ENCODE measurements at places on chromosomes 5 and 9.

DNA sequence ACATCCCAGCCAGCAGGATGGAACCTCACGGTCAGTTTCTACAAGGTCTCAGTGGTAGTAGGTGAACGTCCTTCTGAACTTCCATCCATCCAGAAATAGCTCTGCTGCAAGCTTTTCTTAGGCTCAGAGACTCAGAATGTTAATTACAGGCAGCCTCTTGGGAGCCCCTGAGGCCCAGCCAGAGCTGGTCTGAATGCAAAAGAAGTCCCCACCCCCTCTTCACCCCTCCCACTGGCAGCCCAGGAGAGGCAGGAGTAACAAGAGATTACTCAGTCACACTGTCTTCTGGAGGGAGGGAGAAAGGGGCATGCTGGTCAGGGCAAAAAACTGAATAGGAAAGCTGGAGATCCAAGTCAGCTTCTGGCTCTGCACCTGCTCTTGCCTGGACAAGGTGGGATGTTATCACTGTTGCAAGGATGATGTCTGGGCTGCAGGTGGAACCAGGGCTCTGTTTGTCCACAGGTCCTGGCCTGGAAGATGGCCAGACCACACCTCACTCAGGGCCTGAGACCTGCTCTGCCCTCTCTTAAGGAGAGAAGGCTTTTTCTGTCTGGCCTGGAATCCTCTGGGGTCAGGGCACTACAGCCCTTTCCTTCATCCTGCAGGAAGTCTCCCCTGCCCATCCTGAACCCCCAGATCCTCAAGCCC lies 9.1 kb downstream of the ENHO start:
- no peak for DNase-seq

DNA sequence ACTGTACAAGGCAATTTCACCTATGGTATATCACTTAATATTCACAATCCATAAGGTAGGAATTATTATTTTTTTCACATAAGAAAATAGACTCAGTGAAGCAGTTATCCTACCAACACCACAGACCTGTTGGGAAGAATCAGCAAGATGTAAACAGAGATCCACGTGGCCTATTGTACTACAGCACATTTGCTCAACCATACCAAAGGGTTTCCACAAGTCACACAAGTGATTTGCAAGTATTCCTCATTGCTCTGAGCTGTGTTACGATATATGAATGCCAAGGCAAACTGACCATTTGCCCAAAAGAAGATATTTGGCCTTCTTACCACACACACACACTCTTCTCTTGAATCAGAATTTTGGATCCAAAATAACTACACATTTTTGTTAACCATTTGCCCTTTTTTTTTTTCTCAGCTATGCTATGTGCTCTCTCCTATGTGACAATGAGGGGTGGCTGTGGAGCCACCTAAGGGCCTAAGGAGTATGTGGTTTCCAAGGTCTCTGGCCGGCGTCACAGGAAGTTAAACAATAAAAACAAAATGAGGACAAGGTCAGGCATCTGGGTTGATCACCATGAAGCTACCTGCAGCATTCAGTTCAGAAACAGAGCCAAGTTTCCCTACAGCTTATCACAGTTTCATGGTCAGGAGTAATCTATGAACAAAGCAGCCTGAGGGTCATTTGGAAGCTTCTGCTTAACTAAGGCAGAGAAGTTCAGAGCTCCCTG lies 171.0 kb upstream of the FREM1 start:
- DNase-seq = no peak

- no peak for DNase-seq
Observed at GRCh38 chr5:160356550-160357347, 13.7 kb downstream of the C1QTNF2 start.

DNA sequence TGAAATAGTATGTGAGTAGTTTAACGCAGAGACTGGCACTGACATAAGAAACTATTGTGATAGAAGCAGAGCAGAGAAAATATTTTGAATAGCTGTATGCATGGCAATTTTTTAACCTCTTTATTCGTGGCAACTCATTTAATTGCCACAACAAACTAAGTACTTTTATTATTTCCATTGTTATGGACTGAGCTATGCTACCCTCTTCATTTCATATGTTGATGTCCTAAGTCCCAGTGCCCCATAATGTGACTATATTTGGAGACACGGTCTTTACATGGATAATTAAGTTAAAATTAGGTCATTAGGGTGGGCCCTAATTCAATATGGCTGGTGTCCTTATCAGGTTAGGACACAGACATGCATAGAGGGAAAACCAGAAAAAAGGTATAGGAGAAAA lies 86.1 kb upstream of the PRSS3 start:
- DNase-seq = no peak

GRCh38 chr5:42089705-42090104 lies 164.6 kb downstream of the FBXO4 start:
- DNase-seq = no peak

DNA sequence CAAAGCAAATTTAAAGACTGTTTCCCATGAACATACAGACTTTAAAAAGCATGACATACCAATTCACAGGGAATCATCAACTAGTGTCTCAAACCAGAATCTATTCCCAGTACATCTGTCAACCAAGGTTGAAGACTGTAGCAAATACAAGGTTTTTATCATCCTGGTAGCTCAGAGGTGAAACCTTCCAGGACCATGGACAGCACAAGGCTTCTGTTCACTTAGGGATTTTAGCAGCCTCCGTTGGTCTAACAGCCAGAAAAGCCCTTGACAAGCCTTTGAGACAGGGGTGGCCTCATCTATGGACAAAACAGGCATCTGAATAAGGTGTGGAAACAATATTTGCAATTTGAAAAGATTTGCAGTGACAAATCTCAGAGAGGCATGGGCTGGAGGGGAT lies 119.0 kb downstream of the TRIM32 start:
- no peak for DNase-seq

- DNase-seq = no peak
Observed at GRCh38 chr9:119283078-119283794, 86.0 kb downstream of the BRINP1 start.

GRCh38 chr5:147956064-147956841 lies 49.9 kb upstream of the C5orf46 start:
- DNase-seq = no peak

DNA sequence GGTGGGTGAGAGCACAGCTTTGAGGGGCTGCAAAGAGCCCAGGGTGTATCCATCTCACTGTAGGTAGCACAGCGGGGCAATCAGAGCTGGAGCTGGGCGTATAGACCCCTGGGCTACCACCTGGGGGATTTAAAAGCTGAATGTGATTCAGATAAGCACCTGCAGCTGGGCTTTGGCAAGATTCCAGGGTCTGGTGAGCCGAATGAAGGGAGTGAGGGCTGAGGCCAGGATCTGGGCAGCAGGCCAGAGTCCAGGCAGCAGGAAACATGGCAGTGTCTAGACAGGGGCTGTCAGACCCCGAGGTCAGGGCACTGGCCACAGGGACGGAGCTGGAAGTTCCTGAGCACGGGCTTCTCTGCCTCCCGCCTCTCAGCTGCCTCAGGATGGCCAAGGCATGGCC lies 8.7 kb downstream of the ASS1 start:
- DNase-seq = no peak

DNA sequence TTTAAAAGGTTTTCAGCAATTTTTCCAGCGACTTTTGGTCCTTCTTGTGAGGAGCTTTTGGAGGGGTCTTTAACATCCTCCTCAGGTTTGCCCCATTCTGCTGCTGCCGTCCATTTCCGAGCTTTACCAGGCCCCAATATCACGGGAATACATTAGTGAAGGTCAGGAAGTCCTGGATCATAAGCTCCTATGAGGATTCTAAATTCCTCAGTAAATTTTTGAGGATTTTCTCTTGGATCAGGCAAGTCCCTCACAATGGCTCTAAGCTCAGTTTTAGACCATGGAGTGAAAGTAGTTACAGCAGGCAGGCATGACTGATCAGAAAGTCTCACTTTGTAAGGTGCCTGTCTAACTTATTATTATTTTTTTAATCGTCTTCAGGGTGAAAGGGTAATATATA lies 17.2 kb upstream of the GBGT1 start:
- DNase-seq = no peak

- no peak for DNase-seq
Observed at GRCh38 chr5:124292322-124292855, 454.1 kb downstream of the ZNF608 start.

DNA sequence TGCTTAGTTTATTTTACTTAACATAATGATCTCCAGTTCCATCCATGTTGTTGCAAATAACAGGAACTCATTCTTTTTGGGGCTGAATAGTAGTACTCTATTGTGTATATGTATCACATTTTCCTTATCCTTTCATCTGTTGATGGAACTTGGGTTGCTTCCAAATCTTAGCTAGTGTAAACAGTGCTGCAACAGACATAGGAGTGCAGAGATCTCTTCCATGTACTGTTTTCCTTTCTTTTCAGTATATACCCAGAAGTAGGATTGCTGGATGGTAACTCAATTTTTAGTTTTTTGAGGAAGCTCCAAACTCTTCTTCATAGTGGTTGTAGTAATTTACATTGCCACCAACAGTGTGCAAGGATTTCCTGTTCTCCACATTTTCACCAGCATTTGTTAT lies 138.8 kb upstream of the POC5 start:
- DNase-seq = no peak

- no peak for DNase-seq
Observed at GRCh38 chr5:127944125-127944524, 139.4 kb upstream of the SLC12A2 start.

DNA sequence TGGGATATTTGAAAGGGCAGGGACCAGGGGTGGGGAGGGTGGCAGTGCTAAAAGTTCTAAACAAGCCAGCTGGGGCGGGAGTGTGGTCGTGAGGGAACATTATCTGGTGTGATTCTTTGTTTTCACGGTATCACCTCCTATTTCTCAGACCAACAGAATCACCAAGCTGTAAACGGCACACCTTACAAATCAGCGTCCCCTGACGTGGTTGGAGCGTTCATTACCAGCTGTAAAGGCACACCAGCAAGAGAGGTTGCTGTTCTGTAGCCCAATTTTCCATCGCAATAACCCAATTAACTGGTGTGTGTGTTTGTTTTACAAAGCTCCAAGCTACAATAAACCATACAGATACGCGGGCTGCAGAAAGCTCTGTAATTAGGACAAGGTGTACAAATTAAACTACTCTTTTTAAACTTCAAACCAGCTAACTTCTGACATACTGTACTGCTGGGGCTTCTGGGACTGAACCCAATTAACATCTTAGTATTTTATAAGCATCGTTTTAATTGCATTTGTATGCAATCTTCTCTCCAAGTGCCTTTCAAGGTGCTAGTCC lies 303.6 kb upstream of the CLINT1 start:
- DNase-seq = no peak

- no peak for DNase-seq
Observed at GRCh38 chr5:80937584-80938356, 22.4 kb upstream of the RASGRF2 start.

DNA sequence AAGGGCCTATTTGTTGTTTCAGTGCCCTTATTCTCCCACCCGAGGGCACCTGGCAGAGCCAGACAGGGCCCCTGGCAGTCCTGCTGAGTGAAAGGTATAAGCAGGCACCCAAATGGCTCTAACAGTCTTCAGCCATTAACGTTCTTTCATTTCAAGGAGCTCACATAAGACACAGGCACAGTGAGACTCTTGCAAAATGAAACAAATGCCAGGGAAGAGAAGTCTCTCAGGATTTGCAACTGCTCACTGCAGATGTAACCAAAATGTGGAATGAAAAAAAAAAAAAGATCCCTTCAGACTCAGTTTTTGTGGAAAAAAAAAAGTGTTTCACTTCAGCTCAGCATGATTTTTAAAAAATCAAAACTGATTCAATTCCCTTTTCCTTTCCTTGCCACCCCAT lies 155.4 kb upstream of the LHFPL2 start:
- DNase-seq = no peak

- no peak for DNase-seq
Observed at GRCh38 chr9:93594041-93594756, 17.8 kb downstream of the PHF2 start.

DNA sequence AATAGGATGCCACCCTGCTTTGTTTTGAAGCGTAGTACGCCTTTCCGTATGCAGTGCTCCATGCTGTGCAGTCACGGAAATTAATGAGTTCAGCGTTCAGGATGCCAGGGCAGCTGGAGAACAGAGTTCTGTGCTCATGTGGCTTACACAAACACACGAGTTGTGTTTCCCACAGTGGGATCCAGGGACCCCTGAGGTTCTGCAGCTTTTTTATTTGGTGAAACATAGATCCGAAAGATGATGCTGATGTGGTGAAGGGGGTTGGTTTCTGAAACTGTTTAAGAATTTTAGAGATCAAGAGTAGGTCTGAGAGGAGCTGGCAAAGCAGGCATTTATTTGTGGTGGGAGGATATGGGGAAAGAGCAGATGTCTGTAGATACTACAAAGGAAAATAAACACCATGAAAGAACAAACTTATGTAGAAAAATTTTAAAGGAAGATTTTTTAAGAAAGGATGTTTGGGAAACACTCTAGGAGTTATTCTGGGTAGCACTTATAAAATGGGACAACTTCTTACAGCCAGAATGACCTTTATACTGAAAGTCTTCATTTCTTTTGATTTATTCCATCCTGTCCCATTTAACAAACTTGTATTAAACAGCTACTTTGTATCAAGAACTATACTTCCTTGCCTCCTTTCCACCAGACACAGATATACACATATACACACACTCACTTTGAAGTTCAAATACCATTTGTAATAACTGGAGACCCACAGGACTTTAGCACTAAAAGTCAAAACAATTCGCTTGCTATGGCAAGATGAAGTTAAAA lies 52.7 kb downstream of the ITGA1 start:
- no peak for DNase-seq

DNA sequence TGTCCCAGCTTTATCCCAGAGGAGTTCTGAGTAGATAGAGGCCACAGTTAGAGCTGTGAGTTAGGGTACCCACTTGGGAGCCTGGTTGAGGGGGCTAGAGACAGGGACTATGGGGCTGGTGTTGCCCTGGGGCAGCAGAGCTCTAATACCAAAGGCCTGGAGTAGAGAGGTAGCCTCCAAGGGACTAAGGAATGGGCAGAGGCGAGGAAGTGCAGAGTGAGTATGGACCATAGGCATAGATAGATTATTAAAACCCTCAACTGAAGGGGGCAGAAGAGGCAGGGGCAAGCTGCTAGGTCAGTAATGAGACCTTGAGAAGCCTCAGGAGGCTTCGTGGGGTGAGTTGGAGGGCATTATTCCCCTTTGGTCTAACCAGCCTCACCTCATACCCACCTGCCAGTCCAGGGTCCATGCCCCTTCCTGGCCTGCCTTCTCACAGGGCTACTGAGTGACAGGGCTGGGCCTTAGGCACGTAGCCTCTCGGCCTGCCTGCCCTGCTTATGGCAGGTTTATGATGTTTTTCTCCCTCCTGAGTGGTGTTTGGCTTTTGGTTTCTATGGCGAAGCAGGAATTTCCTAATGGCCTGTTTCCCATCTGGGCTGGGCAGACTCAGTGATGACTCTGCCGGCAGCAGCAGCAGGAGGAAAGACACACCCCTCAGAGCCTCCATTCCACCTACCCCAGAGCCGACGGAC lies 8.0 kb downstream of the PDLIM4 start:
- DNase-seq = no peak

DNA sequence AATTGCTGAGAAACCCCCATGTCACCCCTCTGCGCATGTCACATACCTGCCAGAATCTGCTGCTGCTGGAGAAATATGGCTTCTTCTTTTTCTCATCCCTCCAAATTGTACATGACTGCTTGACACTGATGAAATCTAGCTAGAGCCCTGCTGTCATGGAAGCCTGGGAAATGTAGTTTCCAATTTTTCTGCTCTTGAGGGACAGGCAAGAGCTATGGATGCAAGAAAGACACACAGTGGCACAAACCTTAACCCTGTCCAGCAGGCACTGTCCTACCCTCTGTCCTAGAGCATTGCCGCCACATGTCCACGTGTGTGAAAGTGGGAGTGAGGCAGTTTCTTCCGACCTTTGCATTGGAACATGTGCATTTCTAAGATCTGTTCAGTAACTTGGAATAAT lies 255.5 kb upstream of the SEMA6A start:
- DNase-seq = no peak

GRCh38 chr5:178572617-178573016 lies 17.6 kb downstream of the COL23A1 start:
- no peak for DNase-seq
